ENCODE measurements at places on chromosomes 3 and 15.

GRCh38 chr3:48748754-48749153 is 31.7 kb upstream of the IP6K2 start:
- no peak for DNase-seq

DNA sequence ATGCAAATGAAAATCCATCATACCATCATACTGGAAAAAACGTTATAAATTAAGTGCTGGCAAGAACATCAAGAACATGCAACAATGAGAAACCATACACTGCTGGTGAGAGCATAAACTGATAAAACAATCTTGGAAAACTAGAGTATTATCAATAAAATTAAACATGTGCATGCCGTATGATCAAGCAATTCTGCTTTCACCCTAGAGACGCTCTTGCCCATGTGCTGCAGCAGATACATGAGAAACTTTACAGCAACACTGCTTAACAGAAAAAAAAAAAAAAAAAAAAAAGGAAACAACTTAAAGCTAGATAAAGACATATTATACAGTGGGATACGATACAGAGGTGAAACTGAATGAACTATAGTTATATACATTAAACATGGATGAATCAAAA is 21.8 kb downstream of the SPG11 start:
- DNase-seq = no peak

GRCh38 chr15:72179950-72180581 is 17.5 kb downstream of the GRAMD2A start:
- no peak for DNase-seq

DNA sequence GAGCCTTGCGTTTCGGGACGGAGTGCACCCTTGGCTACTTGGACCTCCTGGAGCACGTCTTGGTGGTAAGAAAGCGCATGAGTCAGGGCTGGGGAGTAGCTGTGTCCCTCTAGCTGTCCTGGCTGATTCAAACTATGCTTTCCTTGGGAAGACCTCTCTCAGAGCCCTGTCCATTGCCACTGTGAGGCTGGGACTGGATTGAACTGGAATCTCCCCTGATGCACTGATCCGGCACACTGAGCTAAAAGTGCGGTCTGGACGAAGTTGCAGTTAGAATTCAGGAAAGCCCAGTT is 232.6 kb upstream of the TPM1 start:
- no peak for DNase-seq

DNA sequence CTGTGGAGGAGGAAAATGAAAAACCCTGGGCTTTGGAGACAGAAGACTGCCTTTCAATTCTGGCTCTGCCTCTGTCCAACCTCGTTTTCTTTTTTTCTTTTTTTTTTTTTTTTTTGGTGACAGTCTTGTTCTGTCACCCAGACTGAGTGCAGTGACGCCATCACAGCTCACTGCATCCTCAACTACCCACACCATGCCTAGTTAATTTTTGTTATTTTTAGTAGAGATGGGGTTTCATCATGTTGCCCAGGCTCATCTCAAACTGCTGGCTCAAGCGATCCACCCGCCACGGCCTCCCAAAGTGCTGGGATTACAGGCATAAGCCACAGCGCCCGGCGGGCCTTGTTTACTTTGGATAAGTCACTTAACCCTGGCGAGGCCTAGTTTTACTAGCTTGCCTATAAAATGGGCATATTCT is 66.3 kb upstream of the SLC25A26 start:
- DNase-seq = no peak

DNA sequence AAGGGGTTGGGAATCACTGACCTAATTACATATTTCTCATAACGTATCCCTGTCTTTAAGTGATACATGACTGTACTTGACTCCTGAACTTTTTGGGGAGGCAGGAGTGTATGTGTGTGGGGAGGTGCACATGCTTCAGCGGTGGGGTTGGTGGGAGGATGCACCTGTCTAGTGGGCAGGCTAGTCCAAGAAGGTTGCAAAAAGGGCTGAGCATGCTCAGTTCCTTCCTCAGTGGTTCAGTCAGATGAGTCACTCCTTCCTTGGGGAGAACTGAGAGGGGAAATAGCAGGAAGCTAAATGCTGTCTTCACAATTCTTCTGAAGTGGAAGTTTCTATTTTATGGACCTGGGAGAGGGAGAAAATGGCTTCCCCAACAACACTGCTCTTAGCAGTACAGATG is 24.6 kb upstream of the AP4E1 start:
- DNase-seq = no peak

Data from suprapubic skin (tissue), 4 donors.